Choroid plexus epithelial cell (primary cell): ENCODE measurements at places on chromosomes 2 and 18.

DNA sequence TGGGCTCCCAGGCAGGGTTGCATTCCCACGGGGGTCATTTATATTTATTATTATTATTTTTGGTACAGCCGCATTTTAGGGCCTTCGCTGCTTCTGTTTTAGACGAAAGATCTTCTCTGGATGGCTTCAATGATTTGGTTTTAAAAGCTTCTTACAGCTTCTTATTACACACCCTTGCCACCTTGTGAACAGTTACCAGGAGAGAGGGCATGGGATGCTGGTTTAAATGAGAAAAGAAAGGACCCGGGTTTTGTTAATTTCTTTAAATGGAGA lies 1.7 kb downstream of the SH3RF3 start:
- no peak for DNase-seq

- no peak for DNase-seq
Observed at GRCh38 chr2:2107141-2107540, 223.9 kb downstream of the MYT1L start.

GRCh38 chr2:72925328-72925943 lies 8.1 kb downstream of the EMX1 start:
- no peak for DNase-seq

DNA sequence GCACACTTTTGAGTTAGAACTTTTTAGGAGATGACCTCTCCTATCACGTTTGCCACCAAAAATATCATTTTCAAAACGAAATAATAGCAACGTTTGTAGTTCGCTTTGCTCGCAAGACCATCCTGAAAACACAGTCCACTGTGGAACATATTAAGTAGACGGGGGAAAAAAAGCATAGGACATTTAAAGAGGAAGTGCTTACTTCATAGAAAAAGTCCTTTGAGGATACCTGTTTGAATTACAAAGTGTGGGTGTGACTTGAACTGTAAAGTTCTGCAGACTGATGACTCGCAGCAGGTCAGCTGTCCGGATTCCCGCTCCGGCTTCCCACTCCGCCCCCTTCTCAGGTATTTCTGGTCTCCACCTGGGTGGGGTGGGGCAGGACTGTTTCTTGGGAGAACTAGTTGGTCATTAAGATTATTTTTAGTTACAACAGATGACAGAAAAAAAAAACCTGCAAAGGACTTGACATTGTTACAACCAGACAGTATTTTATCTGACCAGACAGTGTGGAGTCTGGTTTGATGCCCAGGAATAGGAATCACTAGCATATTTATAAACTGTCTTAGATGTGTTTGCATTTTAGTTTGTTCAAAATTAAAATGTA lies 13.3 kb downstream of the CNOT11 start:
- DNase-seq: no peak

- DNase-seq: no peak
Observed at GRCh38 chr2:178191004-178191508, 3.3 kb upstream of the OSBPL6 start.

- no peak for DNase-seq
Observed at GRCh38 chr18:2212598-2213205, 358.6 kb downstream of the METTL4 start.

DNA sequence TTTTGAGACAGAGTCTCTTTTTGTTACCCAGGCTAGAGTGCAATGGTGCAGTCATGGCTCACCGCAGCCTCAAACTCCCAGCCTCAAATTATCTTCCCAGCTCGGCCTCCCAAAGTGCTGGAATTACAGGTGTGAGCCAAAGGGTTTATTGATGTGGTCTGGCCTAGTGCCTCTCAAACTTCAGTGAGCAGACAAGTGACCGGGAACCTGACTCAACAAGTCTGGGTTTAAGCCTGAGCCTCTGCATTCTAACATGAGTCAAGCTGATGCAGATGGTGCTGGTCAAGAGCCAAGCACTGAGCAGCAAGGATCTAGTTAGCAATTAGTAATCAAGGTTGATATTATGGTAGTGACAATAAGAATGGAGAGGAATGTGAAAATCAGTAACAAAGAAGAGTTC lies 21.3 kb downstream of the CDK15 start:
- DNase-seq: no peak

- no peak for DNase-seq
Observed at GRCh38 chr2:103138123-103138901, 376.5 kb downstream of the TMEM182 start.

DNA sequence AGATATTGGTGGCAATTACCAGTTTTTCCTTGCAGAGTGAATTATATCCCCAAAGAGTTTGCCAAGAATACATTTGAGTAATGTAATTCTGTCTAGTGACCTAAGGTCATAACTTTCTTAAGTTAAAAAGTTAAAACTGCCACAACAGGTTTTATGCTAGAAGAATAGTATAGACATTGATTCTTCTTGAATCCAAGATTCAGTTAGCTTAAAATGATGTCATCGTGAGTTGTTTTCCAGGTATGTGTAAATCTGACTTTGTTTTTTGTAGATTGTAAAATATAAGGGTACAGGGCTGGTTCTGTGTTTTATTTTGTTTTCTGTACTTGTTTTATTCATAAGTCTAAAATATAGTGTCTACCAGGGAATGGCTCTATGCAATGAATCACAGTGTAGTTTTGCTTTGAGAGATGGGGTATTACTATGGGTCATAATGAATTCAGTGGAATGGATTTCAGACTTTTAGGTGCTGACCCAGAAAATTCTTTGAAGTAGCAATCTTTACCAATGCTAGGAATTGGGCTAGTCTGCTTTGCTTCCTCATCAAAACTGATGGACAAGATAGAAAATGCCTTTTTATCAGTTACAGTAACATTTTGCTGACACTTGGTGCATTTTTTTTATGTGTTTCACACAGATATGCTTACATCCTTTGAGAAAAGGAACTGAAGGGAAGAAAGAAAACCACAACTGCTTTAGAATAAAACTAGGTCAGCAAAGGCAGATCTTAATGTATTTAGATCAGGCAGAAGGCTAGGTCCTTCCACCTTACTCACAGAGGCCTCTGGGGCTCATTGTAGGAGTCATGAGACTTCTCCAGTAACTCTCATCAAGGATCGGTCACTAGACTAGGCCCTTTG lies 20.8 kb upstream of the MGAT5 start:
- DNase-seq: peak; percentile 49

DNA sequence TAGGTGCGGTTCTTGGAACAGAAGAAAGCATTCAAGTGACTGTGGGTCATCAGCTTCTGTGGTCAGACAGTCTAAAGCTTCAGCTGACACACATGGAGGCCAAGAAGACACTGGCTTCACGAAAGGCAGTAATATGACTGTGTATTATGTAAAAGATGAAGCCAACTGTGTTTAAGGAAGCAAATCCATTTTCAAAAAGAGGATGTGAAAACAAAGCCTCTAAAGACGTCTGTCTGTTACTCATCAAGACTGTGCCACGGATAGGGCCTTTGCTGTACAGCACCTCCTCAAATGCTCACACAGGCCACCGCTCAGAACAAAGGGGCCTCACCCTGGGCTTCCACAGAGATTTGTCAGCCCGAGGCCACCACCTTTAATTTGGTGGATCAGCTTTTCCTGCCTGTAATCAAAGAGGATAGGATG lies 21.1 kb upstream of the TMEM163 start:
- no peak for DNase-seq

DNA sequence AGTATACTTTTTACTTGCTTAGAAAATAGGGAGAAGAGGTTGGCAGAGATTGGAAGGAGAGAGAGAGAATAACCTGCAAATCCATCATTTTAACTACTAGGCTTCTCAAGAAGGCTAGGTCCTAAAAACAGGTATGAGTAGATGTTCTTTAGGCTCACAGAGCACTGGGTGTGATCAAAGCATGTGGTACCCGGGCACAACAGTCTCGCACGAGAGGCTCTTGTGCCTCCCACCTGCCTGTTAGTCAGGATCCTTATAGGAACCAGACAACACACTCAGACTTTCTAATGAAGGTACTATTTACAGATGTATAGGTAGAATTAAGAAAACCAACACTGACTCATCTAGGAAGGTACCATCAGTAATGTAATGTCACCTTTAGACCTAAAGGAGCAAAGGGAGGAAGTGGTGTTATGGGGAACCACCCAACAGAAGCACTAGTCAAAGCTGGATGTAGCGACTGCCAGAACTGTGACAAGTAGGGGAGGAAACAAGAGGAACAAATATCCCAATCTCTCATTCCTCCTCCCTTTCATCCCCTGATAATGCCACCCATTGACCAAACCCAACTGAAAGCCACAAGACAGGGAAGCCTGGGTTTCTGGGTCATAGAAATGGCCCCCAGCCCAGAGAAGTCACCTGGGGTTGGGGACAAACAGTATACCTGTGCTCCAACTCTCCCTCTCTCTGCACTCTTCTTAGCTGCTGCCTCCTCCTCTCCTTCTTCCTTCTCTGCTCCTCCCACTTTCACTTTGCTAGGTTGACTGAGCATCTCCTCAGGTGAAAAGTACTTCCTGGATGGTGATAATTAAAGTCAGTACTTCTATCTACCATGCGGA lies 16.0 kb upstream of the MARCHF4 start:
- no peak for DNase-seq

GRCh38 chr2:172230889-172231401 lies 128.2 kb upstream of the DLX2 start:
- DNase-seq: no peak

DNA sequence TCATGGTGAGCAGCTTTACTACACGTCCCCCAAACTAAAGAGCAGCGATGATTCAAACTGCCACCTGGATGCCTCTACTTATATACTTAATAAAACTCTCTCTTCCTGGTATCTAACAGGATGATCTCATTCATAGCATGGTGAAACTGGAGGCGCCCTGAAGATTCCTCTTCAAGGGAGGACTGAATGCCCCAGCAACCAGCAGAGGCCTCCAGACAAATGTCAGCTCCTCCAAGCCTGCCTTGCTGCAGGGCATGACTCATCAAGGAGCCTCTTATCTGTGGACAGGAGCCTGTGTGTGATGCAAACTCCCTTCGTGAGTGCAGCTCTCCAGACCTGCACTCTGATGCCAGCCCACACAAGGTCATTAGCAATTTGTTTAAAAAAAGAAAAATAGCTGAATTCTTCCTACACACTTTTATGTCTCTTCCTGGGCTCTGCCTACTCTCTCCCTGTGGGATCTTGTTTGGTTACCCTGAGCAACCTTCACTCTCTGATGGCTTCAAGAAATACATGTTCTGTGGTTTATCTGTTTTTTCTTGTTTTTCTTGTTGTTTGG lies 30.2 kb downstream of the LONRF2 start:
- DNase-seq: peak; percentile 85

DNA sequence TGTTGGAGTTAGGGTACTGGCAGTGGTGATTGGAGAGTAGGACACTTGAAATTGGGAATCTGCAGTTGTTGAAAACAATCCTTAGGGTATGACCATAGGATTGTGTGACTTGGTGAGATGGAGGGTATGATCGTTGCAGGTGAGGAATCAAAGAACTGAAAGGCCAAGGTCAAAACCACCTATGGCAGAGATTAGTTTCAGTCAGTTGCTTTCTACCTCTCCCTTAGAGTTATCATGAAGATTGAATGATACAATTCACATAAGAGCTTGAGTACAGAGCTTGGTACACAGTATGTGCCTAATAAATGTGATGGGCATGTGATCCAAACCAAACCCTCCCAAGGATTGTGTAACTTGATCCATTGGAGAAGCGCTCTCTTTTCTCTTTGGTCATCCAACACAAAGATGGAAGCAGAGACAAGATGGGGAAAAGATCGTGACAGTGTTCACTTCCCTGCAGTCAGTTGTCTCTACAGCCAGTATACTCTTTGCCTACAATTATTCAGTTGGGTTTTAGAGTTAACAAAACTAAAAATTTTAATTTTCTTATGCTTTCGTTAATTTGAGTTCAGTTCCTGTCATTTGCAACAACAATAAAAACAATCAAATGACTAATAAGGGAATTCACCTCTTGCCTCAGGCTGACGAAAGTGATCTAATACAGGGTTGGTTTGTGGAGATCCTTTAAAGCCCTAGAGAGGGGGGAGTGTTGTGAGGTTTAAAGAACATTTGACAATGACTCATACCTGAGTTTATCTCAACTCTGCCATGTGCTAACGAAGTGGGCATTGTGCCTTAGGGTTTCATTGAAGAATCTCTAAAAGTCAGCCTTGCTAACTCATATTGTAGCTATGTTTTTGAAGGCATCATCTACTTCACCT lies 14.8 kb upstream of the SMAD2 start:
- DNase-seq: peak; percentile 54

DNA sequence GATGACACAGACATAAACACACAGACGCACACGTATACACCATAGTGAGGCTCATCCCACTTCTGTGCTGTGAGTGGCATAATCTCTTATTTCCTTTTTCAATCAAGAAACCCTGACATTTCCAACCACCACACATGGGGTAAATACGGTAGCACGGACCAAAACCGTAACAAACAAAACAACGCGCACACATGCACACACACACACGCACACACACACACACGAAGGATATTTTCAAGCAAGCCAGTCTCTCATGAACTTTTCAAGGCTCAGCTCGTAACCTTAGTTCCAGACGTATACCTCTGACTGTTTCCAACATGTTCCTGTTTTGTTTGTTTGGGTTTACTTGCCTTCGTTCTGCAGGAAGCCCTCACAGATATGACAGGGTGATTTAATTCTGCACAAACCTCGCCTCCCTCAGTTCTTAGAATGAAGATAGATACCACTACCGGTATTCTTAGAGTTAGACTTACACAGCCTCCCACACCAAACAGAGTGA lies 119.8 kb downstream of the BCL2 start:
- DNase-seq: peak; percentile 19

DNA sequence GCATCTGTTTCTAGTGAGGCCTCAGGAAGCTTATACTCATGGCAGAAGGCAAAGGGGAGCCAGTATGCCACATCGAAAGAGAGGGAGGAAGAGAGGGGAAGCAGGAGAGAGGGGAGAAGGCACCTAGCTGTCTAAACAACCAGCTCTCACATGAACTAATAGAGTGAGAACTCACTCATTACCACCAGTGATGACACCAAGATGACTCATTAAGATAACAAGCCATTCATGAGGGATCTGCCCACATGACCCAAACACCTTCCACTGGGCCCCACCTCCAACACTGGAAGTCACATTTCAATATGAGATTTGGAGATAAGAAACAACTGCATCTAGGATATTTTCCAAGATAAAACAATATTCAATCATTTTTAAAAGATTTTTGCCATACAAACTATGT lies 753.9 kb upstream of the ZEB2 start:
- no peak for DNase-seq

GRCh38 chr2:229910832-229911412 lies 10.9 kb downstream of the TRIP12 start:
- DNase-seq: peak; percentile 47

DNA sequence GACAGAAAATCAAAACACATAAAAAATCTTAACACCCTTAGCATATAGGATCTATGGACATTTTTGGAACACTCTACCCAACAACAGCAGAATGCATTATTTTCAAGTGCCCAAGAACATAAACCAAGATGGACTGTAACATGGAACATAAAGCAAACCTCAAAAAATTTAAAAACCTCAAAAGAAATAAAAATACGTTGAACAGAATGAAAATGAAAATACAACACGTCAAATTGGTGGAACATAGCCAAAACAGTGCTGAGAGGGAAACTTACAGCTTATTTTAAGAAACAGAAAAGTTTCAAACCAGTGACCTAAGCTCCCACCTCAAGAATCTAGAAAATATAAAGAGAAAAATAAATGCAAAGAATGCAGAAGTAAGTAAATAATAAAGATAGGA lies 58.3 kb upstream of the BCL2L11 start:
- no peak for DNase-seq

GRCh38 chr2:25698752-25699151 lies 25.4 kb upstream of the DTNB start:
- peak; percentile 55 for DNase-seq
